T-cell (primary cell): ENCODE measurements at places on chromosomes 16 and 17. TPM values are rescaled to one million over a fixed set of nuclear protein-coding genes. Genes with fewer than 3 reads are reported as not detected.

The EPX gene
- not detected for total RNA-seq

The TEX19 gene
- not detected for total RNA-seq

The CSH2 gene
- total RNA-seq = not detected

The CSH1 gene
- not detected for total RNA-seq

The ATXN7L3 gene
- total RNA-seq = 130 TPM

The KRTAP16-1 gene
- total RNA-seq = not detected

The ABCC3 gene
- total RNA-seq = 0.75 TPM

The MVD gene
- total RNA-seq = 81.4 TPM

The LITAF gene
- 157 TPM for total RNA-seq

The FBXW10B gene
- total RNA-seq = 0.38 TPM

The RAC3 gene
- total RNA-seq = 3.6 TPM

The STH gene
- not detected for total RNA-seq

The PITPNM3 gene
- total RNA-seq = 0.98 TPM

The RNU2-1 gene
- 3,278 TPM for total RNA-seq

The NLRC5 gene
- 481 TPM for total RNA-seq

The KRTAP3-2 gene
- not detected for total RNA-seq

The SLC22A31 gene
- total RNA-seq = 0.49 TPM

The CFAP119 gene
- 2.6 TPM for total RNA-seq

The TSPOAP1 gene
- total RNA-seq = 19.9 TPM
